ENCODE measurements at places on chromosomes 2 and 18.

- no peak for DNase-seq
Observed at GRCh38 chr2:110746586-110747521, 14.5 kb downstream of the ACOXL start.

DNA sequence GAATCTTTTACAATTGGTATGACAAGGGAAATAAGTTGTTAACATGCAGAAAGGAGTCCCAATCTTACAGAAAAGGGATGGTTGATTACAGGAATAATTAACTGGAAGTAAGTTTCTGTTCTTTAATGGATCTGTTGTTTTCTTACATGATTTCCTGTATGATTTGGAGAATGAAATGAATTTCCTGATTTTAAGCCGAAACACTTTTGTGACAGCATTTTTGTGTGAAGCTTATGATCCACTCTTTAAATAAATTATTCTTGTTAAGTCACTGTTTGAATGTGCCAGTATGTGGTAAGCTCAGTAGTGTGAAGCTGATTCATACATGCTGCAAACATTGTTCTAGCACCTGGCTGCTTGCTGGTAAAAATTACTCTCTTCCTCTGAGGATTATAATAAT lies 516.2 kb downstream of the DCDC2C start:
- DNase-seq: no peak

DNA sequence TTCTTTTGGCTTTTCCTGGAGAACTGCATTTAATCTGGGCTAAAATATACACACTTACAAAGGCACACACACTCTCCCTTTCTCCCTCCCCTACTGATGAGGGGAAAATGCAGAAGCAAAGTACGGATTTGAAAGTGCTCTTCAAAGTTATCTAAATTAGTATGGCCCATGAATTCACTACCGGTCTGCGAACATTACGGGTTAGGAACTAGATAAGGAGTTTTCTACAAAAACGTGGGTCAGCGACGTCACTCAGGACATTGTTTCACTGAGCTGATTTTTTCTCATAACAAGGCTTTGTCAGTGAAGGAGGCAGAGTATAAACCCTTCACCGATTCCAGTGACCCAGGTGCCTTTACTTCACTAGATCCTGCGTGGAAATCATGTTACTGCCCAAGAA lies 47.3 kb downstream of the COA5 start:
- no peak for DNase-seq

DNA sequence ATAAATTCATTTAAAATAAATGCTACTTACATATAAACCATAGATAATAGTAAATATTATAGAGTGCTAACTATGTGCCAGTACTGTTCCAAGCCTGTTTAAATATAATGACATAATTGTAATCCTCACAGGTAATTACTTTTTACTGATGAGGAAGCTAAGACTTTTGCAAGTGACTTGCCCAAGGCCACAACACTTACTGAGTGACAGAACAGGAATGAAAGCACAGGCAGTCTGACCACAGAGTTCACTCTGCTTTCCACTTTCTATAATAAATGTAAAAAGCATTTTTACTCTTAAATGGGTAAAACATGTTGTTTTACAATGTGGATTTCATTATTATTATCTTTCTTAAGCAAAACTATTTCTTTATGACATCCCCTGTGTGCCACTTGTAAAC lies 537.8 kb upstream of the SLC39A10 start:
- no peak for DNase-seq

GRCh38 chr2:112917856-112918255 lies 6.9 kb downstream of the IL37 start:
- no peak for DNase-seq

DNA sequence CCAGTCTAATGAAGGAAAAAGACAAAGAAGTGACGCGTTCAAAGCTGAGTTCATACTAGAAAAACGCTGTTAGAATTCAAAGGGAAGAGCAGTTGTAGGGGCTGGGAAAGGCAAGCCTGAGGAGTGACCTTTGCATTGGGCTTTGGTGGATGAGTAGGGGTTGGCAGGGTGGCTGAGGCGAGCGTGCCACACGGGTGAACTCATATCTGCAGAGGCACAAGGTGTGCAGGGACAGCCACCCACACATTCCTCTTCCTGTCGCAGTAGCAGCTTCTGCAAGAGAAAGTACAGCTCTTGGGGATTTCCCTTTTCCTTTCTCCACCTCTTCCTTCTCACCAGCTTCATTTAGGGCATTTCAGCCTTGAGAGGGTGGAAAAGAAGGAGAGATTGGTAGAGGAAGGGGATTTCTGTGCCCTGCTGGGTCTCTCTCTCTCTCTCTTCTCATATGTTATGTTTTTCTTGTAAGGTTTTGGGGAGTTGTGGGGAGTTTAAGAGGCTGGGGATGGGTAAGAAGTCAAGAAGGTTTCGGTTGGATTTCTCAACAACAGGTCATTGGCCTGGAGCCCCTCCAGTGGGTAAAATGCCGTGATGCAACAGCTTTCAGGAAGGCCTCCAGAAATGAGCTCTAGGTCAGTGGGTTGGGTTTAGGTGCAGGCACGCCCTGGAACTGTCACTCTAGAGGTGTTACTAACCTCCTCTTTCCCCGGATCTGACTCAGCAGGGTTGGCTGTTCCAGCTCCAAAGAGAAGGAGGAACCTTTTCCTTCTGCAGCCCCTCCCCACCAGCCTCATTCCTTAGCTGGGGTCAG lies 40.1 kb downstream of the ODC1 start:
- DNase-seq: peak; percentile 69

- DNase-seq: no peak
Observed at GRCh38 chr2:126831234-126832005, 67.3 kb upstream of the TEX51 start.

DNA sequence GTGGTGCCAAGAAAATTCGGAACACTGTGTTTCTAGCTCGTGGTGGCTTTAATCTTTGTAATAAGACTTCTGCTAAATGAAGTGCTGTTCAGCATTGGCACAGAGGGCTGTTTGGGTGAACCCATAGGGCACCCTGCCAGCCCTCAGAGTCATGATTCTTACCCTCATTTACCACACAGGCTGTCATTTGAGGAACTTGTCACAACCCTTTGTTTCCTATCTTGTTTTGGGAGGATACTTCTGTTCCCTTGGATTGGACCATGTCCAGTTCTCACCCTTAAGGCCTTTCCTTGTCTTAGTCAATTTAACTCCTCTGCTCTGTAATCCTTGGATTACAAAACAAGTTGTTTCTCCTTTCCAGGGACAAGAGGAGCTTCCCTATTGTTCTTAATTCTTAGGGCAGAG lies 225.7 kb downstream of the MTX2 start:
- DNase-seq: peak; percentile 93

DNA sequence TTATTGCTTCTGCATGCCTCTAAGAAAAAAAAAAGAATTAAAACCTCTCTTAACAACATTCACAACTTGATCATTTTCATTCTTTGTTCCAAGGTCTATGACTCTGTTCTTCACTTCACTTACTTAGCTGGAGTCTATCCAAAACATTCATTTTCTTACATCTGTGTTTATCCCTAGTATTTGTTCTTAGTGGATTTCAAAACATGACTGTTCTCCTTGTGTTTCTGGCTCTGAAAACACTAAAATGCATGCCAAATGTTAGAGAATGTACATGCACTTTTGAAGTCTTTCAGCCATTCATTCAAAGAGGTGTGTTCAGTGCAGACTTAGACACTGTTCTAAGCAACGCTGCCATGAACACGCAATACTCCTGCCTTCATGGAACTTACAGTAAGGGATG lies 138.8 kb downstream of the CNTNAP5 start:
- DNase-seq: no peak

DNA sequence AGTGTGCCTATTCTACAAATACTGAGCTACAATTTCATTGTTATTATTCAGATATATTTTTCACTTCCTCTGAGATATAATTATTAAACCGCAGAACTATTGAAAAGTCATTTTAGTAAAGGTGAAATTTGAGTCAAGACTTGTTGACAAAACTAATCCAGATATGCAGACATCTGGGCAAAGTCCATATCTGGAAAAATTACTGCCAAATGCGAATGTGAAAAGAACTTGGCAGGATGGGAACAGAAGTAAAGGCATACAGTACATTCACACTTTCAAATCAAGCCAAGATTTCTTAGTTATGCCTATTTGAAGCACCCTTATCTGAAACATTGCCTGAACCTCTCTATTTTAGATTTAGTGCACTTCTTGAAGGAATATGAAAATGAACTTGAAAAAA lies 923.6 kb downstream of the CCDC85A start:
- no peak for DNase-seq

Measured in lower leg skin (tissue), 4 donors.